ENCODE measurements at places on chromosomes 1 and 21. TPM values are rescaled to one million over a fixed set of nuclear protein-coding genes. Genes with fewer than 3 reads are reported as not detected.
A peak's percentile ranks its signal among the peaks of the same experiment; 100 is the strongest.

GRCh38 chr1:15684042-15684461, at the start of gene PLEKHM2:
PLEKHM2 (plus strand) TSS chr1:15684320; CDS start chr1:15684559, 239 bp downstream.
- DNase-seq = peak; percentile 45

DNA sequence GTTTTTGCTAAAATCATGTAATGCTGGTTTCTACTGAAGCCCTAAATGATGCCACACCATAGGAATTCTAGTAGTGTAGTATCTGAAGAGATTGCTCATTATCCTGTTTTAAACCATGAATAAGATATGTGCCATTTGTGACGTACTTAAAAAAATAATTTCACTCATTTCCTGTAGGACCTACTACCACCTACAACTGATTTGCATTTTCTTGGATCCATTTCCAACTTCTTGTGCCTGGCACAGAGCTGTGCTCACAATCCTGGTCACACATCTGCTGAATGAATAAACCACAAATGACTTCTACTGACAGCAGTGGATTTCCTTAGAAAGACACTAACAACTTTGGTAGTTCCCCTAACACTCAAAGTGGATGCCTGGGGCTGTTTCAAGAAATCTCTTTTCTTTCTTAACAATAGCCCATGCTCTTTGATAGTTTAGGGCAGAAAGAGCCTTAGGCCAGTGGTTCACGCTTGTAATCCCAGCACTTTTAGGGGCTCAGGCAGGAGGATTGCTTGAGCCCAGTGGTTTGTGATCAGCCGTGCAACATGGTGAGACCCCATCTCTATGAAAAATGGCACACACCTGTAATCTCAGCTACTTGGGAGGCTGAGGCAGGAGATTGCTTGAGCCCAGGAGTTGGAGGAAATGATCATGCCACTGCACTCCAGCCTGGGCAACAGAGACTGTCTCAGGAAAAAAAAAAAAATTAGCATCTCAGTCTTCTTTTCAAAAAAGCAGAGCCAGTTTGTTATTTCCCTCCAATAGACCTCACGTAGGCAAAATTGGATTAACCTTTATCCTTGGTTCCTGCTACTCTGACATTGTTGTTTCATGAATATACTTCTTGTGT, 13.0 kb upstream of the BATF3 start:
- no peak for DNase-seq

DNA sequence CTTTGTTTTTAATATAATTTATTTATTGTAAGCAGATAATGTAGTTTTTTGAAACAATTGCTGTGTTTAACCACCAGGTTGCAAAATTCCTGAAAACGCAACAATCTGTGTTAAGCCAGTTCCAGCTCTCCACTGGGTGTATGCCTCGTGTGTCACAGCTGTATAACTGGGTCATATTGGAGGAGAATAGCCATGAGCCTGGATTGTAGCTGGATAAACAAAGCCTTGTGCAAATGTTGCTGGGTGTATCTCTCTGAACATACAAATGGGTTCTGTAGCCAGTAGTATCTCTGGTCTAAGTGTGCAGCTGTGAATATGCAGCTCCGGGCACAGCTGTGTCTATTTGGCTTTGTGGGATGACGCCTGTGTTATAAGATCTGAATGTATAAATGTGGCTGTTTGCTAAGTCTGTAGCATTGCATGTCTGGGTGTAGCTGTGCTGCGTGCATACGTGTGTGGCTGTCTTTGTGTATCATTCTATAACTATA, 2.8 kb downstream of the TCEA3 start:
- DNase-seq = no peak

DNA sequence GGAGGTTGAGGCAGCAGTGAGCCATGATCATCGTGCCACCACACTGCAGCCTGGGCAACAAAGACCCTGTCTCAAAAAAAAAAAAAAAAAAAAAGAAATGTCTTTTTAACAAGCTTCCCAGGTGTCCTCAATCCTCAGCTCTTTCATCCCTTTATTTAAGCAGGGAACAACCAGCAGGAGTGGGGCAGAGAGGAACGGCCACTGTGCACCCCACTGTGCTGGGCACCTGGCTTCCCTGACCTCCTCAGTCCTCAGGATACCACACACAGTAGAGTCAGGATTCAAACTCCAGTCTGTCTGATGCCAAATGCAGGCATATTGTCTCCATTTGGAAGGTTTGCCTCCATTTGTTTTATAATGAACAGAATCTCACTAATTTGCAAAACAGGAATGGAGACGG, 19.8 kb upstream of the PTAFR start:
- DNase-seq = no peak

DNA sequence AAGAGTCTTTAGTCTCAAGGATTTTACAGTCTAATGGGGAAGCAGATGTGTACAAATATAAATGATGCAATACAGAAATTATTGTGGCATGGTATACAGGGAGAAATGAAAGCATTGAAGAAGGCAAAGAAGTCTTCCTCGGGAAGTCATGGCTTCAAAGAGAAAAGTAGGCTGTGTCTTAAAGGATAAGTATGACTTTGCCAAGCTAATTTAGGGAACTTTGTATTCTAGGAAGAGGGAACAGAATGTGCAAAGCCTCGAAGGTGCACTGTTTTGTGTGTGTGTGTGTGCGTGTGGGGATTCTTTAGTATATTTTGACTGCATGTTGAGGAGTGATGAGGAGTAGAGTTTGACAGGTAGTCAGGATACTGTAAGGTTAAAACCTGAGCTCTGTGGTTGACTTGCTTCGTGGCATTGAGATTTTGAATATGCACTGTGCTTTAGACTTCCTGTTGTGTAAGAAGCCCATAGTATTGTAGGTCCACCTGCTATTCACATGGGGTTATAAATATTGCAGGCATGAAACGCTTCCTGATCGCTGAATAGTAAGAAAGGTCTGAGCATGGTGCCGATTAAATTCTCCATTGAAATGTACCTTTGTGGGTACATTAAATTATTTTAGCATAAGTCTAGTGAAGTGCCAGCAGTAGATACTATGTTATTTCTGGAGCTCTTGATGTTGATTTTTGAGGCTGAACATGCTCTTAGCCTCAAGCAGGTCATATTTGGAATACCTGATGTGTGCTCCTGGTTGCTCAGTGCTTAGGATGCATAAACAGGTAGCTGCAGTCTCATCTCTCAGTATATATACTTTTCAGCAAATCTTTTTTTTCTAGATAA, 8.0 kb downstream of the SMAP2 start:
- no peak for DNase-seq

DNA sequence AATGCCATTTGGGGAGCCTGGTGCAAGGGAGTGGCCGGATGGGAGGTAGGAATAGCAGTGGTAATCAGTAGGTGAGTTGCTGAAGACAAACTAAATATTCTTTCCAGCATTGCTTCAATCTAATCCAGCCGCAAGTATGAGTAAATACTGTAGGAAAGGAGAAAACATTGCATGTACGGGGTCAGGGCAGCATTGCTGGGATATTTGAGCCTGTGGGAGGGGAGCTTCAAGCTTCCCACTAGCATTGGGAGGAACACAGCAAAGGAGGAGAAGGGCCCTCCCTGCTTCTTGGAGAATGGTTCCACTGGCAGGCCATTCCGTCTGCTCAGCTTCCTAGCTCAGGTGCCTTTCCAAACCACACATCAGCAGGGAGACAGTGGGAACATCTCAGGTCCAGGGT, 15.2 kb downstream of the CAPN2 start:
- no peak for DNase-seq

DNA sequence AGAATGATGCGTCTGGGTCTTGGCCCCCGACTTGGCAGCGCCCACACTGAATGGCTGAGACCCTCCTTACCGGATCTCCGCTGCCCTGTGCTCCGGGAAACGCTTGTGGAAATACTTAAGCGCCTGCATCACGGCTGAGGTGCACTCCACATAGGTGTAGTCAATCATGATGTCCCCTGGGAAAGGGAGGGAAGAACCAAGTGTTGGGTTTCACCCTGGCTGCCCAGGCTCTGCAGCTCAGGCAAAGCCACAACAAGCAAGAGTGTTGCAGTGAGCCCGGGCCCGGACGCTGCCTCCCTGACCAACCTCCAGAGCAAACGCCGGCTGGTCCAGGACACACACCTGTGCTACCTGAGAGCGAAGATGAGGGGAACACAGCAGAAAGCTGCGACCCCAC, 21.5 kb upstream of the SPATC1L start:
- no peak for DNase-seq

DNA sequence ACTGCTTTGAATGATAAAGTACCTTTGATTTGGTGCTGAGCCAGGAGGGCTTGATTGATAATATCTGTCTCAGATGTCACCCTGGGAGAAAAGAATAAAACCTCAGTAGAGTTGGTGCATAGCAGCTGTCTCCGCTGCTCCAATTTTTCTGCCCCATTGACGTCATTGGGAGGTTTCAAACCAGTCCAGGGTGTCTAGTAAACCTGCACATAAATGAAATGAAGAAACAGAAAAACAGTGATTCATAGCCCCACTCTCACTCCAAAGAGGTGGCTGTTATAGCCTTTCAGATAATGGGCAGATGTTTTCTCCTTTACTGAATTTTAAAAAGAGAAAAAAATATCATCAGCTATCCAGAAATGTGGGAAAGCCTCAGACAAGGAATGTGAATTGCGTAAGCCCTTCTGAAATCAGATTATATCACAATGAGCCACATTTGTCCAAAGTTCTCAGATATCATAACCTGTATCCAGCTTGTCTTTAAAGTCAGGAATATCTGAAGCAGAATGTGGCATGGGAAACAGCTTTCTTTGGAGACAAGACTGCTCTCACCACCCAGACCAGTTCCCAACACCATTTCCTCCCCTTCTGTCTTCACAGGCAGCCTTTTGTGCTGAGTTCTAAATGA, 351.3 kb upstream of the SGIP1 start:
- peak; percentile 10 for DNase-seq

GRCh38 chr1:113243529-113243928, 146.8 kb upstream of the MAGI3 start:
- DNase-seq = no peak

- no peak for DNase-seq
These were observed 2.4 kb downstream of the PDPN start for GRCh38 chr1:13586001-13586400.

- peak; percentile 30 for DNase-seq
These were observed 15.8 kb upstream of the NUP210L start for GRCh38 chr1:154170547-154171222.

DNA sequence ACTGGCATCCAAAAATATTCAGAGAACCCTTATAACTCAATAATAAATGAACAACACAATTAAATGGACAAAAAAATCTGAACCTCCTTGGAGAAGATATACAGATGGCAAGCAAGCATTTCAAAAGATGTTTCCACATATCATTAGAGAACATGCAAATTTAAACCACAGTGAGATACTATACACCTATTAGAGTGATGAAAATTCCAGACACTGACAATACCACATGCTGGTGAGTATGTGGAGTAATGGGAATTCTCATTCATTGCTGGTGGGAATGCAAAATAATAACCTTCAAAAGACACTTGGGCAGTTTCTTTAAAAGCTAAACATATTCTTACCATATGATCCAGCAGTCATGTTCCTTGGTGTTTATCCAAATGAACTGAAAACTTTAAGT, 46.1 kb downstream of the HS2ST1 start:
- DNase-seq = no peak

DNA sequence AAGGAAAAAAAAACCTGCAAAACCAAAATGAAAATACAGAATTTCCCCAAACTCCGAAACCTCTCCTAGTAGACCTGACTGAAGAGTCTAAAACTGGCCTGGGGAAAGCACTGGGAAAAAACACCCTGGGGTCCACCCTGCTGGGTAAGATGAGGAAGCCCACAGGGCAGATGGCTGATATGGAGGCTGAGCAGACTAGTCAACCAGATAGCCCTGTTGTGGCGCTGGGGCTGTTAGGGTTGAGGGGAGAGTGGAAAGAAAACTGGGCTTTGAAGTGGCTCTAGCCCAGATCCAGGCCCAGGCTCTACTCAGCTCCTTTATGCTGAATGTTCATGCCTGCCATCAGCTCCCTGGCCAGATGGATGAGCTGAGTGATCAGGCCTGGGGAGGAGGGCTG, 6.8 kb upstream of the SLAMF1 start:
- DNase-seq = no peak

- DNase-seq = no peak
These were observed 36.0 kb downstream of the SEC16B start for GRCh38 chr1:177933881-177934280.

DNA sequence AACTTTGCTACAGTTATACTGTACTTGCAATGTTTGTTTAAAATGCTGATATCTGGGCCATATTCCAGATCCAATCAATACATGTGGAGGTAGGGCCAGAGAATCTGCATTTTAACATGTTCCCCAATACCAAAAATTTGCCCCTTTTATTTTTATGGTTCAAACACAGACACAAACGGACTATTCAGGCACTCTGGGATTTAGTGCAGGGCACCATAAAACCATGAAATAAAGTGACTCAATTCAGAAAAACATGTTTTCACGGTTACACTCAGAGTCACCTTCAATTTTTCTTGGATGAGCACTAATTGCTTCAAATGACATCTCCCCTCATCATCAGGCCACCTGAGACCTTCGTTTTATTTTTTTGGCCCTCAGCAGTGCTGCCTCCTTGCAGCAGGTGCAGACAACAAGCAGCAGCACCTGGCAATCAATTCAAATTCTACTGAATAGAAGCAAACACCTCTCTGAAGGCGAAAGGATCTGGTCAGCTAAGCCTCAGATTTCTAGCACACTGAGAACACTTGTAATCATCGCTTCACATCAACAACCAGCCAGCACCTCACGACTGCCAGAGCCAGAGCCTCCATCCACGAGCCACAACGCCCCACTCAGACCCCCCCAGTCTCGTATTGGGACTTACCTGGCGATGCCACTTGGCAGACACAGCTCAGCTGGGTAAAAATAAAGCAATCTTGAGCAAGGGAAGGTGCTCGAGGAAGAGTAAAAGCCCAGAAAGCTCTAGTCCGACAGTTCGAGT, 1.1 kb downstream of the ERO1B start:
- peak; percentile 20 for DNase-seq

DNA sequence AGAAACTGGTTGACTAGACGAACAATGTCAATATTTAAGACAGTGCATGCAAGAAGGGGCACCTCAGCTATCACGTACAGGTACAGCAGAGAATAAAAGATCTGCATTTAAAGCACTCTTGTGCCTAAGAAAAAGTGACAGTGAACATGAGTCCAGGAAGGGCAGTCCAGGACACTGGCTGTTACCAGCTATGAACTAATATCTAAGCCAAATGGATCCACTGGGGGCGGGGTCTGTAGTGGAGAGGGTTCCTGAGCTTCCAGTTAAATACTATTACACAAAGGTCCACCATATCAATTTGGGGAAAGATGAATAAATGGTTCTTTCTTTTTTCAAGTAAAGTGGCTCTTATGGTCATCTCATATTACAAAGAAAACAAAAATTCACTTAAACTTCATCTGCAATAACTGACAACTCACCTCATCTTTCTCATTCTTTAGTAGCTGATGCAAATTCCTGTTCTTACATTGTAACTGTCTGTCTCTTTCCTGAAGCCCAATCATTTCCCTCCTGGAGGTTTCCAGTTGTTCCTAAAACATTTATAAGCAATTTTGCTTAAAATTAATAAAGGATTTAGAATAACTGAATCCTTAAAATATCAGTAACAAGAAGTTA, 24.5 kb downstream of the SSX2IP start:
- no peak for DNase-seq

SMCP gene
- not detected for total RNA-seq

C1orf185 gene
- total RNA-seq = not detected

FAM177B gene
- total RNA-seq = not detected

CRB1 gene
- not detected for total RNA-seq

IL6R gene
- total RNA-seq = 28.7 TPM

FCRL5 gene
- not detected for total RNA-seq

MROH9 gene
- not detected for total RNA-seq

WNT4 gene
- total RNA-seq = not detected

PARS2 gene
- total RNA-seq = 7.9 TPM

ARHGAP29 gene
- 0.33 TPM for total RNA-seq

NR0B2 gene
- not detected for total RNA-seq

TRNP1 gene
- total RNA-seq = 0.76 TPM

SLC5A9 gene
- total RNA-seq = not detected

FCRL1 gene
- total RNA-seq = not detected

Data from activated T-cell treated with anti-CD3 and anti-CD28 coated beads, Interleukin-2, amount 50 U/mL, for 4 hours (primary cell).